ENCODE measurements at places on chromosomes 12 and 14.

- DNase-seq = no peak
These were observed 170.8 kb downstream of the TMX1 start for GRCh38 chr14:51410897-51411296.

GRCh38 chr12:51160814-51161459, 12.0 kb downstream of the TFCP2 start:
- DNase-seq = no peak

DNA sequence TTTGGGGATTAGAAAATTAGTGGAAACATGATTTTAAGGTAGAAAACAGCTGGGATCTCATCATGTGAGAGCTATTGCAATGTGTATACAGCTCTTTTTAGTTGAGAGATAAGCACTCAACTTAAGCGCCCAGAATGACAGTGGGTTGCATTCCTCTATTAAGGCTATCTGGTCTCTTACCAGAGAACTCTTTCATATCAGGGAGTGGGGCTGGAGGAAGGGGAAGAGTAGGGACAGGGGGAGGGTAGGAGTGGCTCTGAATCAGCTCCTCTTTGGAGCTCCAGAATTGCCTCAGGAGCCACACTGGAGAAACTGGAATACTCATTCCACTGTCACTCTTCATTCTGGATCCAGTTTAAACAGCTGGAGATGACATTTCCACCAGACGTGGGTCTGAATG, 9.2 kb upstream of the PLEKHG3 start:
- DNase-seq = no peak

- no peak for DNase-seq
These were observed 115.5 kb upstream of the PARP11 start for GRCh38 chr12:3988519-3989217.

DNA sequence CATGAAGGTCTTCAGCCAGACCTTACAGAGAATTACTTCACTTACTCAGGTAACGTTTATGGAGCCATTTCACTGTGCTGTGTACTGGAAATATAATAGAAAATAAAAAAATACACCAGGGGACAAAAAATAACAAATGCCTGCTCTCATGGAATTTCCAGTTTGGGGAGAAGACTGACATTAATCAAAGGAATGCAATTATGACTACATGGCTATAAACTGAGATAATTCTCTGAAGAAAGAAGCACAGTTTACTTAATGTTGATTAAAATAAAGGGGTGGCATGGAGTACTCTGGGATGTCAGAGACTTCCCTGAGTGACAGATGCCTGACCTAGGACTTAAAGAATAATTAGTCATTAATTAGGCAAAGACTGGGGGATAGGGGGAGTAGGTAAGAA, 59.0 kb downstream of the DENND5B start:
- DNase-seq = no peak

GRCh38 chr12:109723311-109723881, 9.8 kb downstream of the FAM222A start:
- DNase-seq = peak; percentile 16

DNA sequence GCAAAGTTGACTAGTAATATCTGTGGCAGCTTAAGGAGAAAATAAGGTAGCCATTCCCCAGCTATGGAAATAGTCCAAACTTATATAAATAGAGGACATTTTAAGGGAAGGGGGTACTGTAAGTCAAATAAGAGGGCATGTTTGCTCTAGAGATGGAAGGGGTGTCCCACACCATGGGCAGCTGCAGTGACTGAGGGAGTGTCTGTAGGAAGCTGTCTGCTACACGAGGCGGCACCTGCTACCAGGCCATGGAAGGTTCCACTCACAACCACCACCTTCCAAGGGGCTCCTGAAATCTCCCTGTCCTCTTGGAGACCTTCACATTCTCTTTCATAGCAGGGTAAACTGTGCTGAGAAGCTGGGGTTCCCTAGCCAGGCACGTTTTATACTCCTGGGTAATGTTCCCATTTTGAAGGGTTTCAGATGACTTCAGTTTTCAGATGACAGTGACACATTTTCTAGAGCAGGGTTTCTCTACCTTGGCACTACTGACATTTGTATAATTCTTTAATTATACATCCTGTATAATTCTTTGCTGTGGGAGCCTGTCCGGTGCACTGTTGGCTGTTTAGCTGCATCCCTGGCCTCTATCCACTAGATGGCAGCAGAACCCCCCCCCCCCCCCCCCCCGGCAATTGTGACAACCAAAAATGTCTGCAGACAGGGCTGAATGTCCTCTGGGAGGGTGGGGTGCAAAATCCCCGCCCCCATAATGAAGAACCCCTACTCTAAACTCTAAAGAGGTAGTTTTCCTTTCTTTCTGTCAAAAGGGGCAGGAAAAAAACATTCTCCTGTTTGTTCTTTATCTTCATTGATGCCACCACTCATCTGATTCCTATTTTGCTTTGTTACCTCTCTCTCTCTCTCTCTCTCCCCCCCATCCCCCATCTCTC, 11.6 kb upstream of the SMCO2 start:
- DNase-seq = no peak

DNA sequence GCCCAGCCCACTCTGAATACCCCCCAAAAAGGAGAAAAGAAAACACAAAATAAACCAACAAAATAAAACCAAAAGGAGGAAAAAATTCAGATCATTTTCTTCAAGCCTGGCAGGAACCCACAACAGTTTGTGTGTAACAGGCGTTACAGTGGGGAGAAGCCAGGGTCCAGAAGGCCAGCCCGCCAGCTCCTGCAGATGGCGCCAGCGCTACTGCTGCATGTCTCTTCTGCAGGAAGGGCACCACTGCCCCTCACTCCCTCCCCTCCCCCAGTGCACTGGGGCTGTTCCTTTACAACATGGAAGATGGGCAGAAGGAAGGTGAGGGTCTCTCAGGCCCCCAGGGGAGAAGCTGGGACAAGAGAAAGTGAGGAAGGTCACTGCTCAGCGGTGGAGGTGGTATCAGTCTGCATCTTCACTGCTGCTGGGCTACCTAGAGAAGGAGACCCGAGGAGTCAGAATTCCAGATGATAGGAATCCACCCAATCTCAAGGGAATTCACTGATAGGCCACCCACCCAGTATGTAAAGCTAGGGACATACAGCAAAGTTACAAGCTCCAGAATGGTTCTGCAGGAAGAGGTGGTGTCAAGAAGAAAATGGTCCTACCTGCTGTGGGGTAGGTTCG, 2.3 kb upstream of the NOP2 start:
- no peak for DNase-seq

DNA sequence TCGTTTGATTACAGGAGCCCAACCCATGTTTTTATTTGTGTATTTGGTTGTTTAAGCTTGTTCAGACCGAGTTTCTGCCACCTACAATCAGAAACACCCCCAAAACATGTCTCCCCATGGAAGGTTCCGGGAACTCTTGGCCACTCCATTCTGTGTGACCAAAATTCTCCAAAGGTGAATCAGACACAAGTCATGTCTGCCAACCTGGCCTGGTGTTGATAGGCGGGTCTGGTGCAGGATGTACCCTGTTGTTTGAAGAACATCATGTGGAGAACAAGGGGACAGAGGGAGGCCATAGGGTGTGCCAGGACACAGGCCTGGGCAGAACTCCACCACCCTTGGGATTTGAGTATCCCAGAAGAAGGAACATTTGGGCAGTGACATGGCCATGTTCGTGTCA, 147.1 kb upstream of the MYL2 start:
- DNase-seq = no peak

GRCh38 chr12:127293507-127294310, 973.3 kb upstream of the TMEM132C start:
- no peak for DNase-seq

DNA sequence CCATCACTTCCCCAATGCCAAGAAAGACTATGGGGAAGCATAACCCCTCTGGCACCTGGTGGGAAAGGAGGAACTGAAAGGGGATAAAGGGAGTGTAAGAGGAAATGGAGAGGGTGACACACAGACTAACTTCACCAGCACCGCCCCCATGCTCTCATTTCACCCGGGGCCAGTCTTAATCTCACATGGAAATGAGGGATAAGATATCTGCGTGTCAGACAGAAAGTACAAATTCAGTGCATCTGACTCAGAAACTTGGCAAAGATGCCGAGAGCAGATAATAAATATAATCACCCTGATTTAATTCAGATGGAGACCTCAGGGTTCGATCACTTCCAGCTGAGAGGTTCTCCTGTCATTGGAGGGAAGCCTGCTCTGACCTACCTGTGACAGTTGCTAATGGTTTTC, 191.6 kb downstream of the DUSP6 start:
- DNase-seq = no peak

DNA sequence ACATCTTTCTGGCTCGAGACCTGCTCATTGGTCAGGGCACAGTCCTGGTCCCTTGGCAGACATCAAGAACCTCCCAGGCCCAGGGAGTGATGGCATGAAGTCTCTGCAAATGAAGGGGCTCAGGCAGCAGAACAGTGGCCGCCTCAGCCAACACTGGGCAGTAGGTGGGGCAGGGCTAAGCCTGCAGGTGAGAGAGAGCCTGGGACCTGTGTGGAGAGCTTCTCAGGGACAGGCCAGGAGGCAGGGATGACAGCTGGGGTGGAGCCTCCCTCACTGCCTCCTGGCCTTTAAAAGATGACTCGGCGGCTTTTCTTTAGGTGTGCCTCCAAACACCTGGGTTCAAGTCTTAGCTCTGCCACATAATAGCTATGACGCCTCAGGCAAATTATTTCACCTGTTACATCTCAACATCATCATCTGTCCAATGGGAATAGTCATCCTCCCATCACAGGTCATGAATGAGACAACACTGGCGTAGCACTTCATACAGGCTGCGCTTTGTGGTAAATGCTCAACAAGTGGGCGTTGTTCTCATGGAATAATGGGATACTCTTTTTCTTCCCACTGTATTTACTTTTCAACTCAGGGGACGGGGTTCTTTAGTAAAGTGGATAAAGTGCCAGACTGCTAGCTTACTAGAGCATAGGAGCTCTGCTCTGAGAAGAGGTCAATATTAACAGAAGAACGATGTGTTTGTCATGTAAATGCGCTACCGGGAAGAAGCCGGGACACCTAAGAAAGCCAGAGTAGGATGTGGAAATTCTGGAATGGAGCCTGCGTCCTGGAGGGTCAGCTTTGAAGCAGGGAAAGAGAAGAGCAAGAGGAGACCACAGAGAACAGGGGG, 277.4 kb downstream of the FOXN3 start:
- DNase-seq = no peak

Measured in cortex of kidney (tissue), 1 donor.